NCI-H460 (cell line): ENCODE measurements at places on chromosomes 1 and 21. TPM values are rescaled to one million over a fixed set of nuclear protein-coding genes. Genes with fewer than 3 reads are reported as not detected.

GRCh38 chr21:32426066-32426465 lies 13.6 kb downstream of the EVA1C start:
- no peak for DNase-seq

DNA sequence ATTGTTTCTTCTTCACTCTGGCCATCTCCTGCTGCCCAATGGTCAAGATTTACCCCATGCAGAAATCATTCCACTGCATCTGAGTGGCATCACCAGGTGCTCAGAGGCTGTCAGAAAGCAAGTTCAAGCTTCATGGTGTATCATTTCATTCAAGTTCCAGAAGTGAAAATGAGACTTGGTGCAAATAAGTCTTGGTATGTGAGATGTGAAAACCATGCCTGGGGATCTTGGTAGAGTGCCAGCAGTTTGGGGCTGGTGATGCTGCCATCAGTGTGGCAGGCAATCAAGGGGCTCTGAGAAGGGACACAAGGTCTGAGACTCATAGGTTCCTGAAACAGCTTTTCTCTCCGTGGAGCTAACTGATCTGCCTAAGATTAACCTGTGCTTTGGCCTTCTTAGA lies 52.0 kb downstream of the CD2 start:
- no peak for DNase-seq

- DNase-seq, result no peak
Observed at GRCh38 chr1:207093944-207094343, 5.3 kb downstream of the C4BPB start.

GRCh38 chr1:211833174-211833820 lies 2.7 kb upstream of the LPGAT1 start:
- no peak for DNase-seq

DNA sequence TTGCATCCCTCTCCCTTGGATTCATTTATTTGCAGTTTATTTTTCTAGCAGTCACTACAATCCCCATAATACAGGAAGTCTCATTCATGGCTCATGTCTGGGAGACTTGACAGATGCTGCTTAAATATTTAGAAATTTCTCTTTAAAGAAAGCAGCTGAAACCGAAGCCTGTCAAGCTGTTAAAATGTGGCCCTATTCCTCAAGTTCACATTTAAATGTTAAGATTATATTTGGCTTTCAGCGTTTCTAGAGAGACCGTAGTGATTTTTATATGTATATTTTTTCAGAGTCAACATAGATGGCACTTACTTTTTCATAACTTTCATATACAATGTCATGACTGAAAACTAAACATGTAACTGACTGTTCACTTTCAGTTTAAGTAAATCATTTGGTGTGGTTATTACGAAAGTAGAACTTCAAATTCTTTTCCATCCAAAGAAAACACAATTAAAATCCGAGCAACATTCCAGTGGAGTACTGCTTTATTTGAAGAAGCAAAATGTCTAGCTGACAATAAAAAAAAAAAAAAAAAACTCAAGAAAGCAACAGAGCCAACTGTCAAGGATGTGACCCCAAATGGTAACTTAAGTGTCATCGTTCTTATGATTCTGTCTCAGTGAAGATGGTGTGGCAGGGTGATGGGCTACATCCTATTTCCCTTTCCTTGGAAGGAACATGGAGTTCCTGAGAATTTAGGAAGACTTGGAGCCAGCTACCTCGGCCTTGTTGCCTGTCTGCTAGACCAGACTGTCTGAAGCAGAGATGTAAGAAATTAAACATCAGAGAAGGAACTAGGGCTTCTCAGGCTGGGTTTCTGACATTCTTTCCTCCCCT lies 37.8 kb downstream of the MIS18A start:
- DNase-seq, result no peak

DNA sequence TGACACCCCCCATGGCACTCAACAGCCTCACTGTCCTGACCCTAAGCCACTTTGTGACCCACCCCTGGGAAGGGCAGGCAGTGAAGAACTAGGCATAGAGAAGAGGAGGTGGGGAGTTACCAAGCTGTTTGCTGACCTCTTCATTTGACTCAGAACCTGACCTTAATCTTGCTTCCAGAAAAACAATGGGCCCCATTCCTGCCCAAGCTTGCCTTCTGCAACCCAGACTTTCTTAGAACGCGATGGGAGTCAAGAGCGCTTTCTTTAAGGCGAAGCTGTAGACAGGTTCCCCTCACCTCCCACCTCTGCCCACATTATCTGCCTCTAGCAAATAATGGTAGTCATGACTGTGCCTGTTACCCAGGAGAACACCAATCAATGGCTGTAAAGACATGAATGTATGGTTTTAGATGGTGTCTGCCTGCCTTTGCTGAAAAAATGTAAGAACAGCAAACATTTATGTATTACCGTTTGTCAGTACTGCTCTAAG lies 8.2 kb upstream of the CBR3 start:
- DNase-seq, result no peak

ACTA1 gene
- not detected in 2 replicates for total RNA-seq

DNA sequence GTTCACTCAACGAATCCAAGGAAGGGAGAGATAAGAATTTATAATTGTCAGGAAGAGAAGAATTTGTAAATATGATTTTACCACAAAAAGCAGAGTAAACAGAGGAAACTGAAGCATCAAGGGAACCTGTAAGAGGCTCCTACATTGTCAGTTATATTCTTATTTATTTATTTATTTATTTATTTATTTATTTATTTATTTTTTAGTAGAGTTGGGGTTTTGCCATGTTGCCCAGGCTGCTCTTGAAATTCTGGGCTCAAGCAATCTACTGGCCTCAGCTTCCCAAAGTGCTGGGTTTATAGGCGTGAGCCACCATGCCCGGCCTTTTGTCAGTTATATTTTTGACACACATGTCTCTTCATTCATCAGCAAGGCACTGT lies 47.1 kb downstream of the FCRL3 start:
- DNase-seq, result no peak

- no peak for DNase-seq
Observed at GRCh38 chr1:11492235-11492634, 13.3 kb downstream of the DISP3 start.

MSH4 gene
- 0.10 TPM in 1 of 2 replicates, not detected in the other for total RNA-seq

- no peak for DNase-seq
Observed at GRCh38 chr1:84090447-84091245, 53.4 kb upstream of the PRKACB start.

DNA sequence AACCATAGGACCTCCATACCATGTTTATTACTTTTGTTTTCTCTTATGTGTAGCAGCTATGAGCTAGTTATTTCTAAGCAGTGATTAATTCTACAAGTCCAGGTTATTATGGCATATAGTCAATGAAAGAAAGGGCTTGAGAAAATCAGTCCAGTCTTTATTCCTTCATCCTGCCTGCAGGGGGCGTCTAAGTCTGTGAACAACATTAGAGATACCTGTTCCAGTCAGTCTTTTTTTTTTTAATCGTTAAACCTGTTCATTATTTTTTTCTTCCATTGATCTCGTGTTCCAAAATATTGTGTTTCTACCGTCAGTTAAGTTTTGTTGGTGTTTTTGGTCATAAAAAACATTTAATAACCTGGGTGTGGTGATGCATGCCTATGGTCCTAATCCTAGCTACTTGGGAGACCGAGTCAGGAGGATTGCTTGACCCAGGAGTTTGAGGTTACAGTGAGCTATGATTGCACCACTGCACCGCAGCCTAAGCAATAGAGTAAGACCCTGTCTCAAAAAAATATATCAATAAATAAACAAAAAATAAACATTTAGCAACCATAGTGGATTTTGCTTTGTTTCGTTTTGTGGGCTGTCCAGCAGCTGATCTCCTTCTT lies 29.4 kb upstream of the CD2 start:
- DNase-seq, result peak; percentile 51

GRCh38 chr1:6545276-6546112 lies 8.8 kb downstream of the NOL9 start:
- DNase-seq, result no peak

DNA sequence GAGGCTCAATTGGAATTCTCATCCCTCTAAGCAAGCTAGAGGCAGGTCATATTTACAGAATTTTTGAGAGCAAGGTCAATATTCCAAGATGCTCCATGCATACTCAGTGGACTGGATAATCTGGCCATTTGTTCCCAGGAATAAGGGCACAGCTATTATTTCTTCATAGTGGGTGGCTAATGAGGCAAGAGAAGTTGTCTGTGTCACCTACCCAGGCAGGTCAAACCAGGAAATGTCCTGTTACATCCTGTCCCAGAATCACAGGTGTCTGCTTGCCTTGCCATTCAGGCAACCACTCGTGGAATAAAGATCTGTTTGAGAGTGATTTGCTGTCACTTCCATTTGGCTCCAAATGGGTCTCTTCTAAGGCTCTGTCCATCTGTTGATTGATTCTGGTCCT lies 85.2 kb upstream of the ZP4 start:
- no peak for DNase-seq

DNA sequence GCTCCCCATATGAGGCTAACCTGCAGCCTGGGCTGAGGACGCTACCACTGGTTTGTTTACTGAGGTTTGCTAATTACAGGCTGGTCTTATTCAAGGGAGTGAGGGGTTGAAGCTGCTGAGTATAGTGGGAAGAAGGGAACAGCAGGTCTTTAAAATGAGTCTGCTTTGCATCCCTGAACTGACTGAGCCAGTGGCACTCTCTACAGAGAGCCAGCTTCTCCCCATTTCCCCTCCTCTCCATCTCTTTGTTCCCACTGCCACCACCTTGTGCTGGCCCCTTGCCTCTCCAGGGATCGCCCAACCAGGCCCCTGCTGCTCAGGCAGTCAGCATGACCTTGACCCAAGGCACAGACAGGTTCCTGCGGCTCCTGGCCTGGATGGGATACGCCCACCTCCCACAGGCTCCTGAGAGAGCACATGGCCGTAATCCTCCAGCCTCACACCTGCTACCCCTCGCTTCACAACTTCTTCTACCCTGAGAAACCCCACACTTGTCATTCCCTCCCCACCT lies 45.0 kb downstream of the IER5 start:
- DNase-seq, result no peak

DNA sequence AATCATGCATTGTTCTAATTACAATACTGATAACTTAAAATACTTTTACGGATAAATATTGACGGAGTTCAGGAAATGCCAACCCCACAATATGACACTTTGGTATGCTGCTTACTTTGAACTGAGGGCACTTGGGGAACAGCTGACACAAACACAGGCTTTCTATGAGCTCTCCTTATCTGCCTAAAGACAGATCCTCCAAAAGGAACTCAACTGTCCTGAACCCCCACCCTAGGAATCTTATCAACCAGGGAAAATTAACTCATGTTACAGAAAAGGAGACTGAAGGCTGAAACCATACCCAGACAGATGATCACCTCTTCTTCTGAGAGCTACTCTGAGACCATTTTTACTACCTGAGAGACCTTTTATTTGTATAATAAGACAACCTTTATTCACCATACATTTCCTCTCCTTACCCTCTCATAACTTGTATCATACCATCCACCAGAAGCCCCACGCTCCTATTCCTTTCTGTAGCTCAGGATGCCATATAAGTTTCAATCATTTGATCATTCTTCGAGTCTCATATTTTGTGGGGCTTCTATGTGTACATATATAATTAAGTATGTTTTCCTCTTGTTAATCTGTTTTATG lies 239.5 kb downstream of the FAF1 start:
- DNase-seq, result no peak

DNA sequence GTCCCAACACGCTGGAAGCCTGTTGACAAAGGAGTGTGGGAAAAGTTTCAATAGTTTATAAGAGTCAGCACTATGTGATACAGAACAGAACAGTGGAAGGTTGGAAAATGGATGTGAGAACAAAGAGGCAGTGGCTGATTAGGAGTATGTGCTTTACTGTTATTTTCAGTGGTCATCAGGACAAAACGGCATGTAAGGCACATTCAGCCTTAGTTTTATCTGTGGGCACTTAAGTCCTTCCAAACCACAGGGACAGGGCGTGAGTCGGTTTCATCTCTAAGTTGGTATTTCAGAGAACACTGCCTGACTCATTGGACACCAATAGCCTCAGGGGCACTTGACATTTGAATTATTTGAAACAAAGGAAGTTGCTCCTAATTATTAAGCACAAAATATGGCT lies 306.9 kb downstream of the ASTN1 start:
- DNase-seq, result no peak

DNA sequence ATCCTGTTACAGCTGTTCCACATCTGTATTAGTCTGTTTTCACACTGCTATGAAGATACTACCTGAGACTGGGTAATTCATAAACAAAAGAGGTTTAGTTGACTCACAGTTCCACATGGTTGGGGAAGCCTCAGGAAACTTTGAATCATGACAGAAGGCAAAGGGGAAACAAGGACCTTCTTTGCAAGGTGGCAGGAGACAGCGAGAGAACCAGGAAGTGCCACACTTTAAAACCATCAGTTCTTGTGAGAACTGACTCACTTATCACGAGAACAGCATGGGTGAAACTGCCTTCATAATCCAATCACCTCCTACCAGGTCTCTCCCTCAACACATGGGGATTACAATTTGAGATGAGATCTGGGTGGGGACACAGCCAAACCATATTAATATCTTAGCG lies 110.3 kb upstream of the TRABD2B start:
- DNase-seq, result no peak

DNA sequence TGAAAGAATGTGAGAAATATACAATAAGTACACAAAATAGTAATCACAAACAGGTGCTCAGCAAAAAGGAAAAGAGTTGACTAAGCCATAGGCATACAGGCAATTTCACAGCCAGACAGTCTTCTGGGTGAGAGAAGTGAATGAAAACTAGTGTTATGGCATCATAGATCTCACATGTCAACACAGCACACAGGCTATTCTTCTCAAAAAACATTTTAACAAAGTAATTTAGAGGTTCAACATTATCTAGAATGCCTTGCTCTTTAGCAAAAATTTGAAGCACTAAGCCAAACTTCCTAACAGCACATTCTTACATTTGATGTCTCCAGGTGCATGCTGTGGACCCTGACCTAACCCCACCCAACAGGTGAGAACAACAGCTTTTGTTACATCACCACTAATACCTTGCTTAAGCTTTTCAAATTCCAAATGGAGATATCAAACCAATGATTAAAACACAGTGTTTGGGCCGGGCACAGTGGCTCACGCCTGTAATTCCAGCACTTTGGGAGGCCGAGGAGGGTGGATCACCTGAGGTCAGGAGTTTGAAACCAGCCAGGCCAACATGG lies 30.5 kb downstream of the OTUD7B start:
- no peak for DNase-seq

- peak; percentile 3 for DNase-seq
Observed at GRCh38 chr21:24395320-24395923, 1211.9 kb downstream of the MRPL39 start.

DNA sequence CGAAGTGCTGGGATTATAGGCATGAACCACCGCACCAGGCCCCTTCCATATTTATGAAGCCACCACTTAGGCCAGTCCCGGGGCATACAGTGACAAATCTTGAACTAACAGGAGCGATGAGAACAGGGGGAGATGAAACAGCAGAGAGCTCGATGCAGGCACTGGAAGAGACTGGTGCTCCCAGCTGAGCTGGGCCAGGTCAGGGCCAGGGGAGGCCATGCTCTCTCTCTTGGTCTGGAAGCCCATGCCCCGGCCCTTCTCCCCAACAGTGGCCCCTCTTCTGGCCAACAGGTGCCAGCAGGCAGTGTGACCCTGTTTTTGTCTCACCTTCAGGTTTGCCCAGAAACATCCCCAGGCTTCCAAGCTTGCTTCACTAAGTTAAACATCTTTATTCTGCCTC lies 269.9 kb upstream of the C1orf174 start:
- no peak for DNase-seq

GRCh38 chr1:160767395-160768294 lies 28.3 kb upstream of the LY9 start:
- no peak for DNase-seq

- DNase-seq, result peak; percentile 16
Observed at GRCh38 chr1:107277022-107277421, 136.2 kb downstream of the NTNG1 start.

PRAMEF8 gene
- not detected in 2 replicates for total RNA-seq

GRCh38 chr1:16076031-16076864 lies 2.8 kb upstream of the FAM131C start:
- DNase-seq, result peak; percentile 88

CD34 gene
- not detected in 2 replicates for total RNA-seq

LCE1B gene
- total RNA-seq, result not detected in 2 replicates

RGS18 gene
- not detected in 2 replicates for total RNA-seq
